NCI-H2029 treated with DMSO at 0.1 percent for 48 hours (cell line): ENCODE measurements at places on chromosomes 3 and 15.

DNA sequence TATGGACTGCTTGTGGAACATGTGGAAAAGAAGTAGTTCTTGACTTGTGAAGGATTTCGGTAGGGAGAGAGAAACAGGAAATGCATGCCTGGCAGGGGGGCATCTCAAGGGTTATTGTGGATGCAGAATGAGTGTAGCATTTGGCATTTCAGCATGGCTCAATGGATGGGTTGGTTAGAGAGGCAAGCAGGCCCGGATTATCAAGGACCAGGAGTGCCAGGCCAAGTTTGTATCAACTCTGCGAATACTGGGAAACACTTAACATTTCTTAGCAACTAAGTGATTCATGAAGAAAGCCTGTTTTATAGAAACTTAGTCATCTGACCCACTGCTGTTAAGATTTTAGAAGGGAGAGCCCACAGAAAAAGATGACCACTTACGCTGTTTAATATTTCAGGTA is 33.6 kb downstream of the KIF15 start:
- DNase-seq: no peak

GRCh38 chr15:55267401-55268175 is 22.0 kb downstream of the RAB27A start:
- no peak for DNase-seq

DNA sequence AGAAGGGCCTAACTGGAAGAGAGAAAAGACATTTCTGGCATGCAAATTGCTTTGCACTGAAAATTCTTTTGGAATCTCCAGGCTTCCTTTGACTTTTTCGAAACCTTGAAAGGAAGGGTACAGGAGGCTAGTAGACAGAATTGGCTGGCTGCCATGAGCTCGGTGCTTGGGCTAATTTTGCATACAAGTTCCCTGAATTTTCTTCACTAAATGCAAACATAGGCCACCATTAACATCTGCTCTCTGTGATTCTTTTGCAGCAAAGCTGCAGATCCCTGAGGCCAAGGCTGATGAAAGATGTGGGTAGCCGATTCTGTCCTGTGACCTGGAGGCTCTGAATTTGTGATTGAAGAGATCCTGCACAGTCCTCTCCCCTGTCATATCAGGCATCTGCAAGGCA is 247.8 kb upstream of the MCTP2 start:
- DNase-seq: no peak

- no peak for DNase-seq
Measured at GRCh38 chr15:78319588-78319987, 20.2 kb upstream of the SKIC8 start.

GRCh38 chr3:175199961-175200360 is 340.8 kb downstream of the NAALADL2 start:
- DNase-seq: no peak

DNA sequence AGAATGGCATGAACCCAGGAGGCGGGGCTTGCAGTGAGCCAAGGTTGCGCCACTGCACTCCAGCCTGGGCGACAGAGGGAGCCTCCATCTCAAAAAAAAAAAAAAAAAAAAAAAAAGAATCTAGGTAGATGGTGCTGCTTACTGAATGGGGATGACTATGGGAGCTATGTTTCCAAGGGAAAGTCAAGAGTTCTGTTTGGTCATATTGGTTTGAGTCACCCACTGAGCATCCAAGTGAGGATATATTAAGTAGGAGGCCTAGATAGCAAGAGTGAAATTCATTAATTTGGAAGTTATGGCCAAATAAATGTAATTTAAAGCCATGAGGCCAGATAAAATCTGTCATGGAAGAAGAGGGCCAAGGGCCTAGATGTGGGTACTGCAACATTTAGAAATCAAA is 9.0 kb upstream of the UACA start:
- DNase-seq: no peak

- DNase-seq: no peak
Measured at GRCh38 chr15:62413786-62414185, 248.7 kb upstream of the C2CD4B start.

GRCh38 chr3:15794842-15795650 is 2.7 kb downstream of the ANKRD28 start:
- no peak for DNase-seq

GRCh38 chr15:100099976-100100375 is 241.8 kb downstream of the ADAMTS17 start:
- no peak for DNase-seq

- DNase-seq: no peak
Measured at GRCh38 chr3:39064646-39065045, 12.8 kb downstream of the WDR48 start.
